ENCODE measurements at places on chromosomes 4 and X. TPM values are rescaled to one million over a fixed set of nuclear protein-coding genes. Genes with fewer than 3 reads are reported as not detected.

DNA sequence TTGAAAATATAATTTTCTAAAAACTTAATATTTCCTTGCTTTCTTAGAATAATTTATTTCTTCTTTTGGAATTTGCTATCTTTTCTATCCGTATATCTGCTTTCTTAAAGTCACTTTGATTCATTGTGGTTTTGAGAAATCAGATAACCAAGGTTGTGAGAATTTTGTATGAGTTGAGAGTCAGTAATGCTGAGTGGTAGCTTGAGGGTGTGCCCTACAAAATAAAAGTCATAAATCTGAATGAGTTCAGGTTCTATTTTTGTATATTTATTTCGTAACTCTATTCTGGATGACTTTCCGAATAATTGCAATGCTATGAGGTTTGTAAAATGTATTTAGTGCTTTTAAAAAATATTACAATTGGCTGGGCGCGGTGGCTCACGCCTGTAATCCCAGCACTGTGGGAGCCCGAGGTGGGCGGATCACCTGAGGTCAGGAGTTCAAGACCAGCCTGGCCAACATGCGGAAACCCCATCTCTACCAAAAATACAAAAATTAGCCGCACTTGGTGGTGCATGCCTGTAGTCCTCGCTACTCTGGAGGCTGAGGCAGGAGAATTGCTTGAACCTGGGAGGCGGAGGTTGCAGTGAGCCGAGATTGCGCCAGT, 8.9 kb downstream of the COPS4 start:
- no peak for DNase-seq
- H3K4me3 ChIP-seq = no peak overlapping the region
- no peak overlapping the region for H3K27ac ChIP-seq

The AP1S2 gene
- total RNA-seq = 10.9 TPM

- no peak overlapping the region for H3K4me3 ChIP-seq
- no peak for DNase-seq
- H3K27me3 ChIP-seq = no peaks in the 10 kb centered on the region
- H3K36me3 ChIP-seq = no peaks in the 10 kb centered on the region
Measured at GRCh38 chr4:29131304-29131703, 1588.9 kb upstream of the PCDH7 start.

The CCNB3 gene
- 0.11 TPM for total RNA-seq

Data from colonic mucosa (tissue), 4 donors.